ENCODE measurements at places on chromosomes 7 and 10.
A peak's percentile ranks its signal among the peaks of the same experiment; 100 is the strongest.

- DNase-seq: no peak
Measured at GRCh38 chr7:37942934-37943610, 22.6 kb downstream of the EPDR1 start.

- DNase-seq: no peak
Measured at GRCh38 chr10:63579371-63580014, 58.3 kb downstream of the REEP3 start.

DNA sequence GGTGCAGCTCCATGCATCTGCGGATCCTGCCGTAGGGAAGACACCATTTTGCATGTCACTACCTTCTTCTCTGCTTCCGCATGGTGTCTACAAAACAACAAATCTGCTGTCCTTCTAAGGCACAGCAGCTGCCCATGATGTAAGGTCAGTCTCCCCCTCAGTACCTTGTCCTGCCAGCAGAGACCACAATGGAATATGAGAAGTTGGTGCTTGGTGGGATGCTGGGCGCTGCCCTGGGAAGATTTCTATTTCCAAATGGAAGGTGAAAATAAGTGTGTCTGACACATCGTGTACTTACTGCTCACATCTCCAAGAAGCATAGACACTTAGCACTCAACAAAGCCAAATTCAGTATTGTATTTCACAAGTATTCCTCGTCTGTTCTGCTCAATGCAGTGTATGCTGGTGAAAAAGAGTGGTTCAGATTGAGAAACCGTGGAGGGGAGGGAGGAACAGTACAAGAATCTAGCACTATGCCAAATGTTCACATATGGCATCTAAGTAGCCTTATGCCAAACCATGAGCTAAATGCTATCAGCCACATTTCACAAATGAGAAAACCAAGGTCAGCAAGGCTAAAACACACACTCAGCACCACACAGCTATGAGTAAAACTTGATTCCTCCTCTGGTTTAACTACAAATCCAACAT, 95.0 kb downstream of the GRB10 start:
- no peak for DNase-seq

DNA sequence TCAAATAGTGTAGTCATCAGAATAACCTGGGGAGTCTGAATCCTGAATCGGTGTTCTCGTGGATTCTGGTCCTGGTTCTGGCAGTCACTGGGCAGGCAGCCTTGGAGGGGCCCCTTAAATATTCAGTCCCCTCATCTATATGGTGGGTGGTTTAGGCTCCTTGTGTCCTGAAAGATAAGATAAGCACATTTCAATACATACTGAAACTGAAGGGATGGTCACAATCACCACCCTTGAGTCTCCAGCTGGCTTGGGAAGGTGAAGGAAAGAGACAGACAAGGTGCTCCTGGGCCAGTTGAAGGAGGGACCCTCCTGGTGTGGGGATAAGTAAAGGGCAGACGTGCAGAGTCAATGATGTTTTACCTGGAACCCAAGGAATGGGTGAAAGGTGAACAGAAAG, 146.7 kb downstream of the CXCL12 start:
- no peak for DNase-seq

GRCh38 chr7:2172311-2173188, 60.2 kb downstream of the MAD1L1 start:
- DNase-seq: no peak

DNA sequence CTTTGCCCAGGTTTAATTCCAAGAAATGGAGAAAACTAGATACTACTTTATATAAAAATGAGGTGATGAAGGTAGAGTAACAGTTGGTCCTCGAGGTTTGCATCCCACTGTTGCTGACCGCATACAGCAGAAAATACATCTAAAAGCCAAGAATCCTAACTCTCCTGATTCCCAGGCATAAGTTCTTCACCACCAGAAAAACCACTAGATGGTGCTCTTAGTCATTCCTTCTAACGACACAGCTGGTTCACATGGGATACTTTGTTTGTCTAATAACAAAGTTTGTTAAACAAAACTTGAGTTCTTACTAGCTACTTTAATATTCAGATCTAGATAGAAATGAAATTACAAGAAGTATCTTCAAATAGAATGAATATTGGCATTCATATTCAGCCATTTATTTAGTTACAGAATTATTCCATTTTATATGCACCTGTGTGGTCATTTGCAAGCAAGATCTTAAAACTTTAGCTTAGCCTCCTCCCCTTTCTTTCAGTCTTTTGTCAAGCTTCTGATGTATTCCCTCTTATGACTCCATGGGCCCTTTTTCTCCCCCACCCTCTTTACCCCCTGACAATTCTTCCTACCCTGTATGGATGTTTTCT, 54.1 kb upstream of the CYP26C1 start:
- DNase-seq: no peak

GRCh38 chr10:6838118-6838517, 258.0 kb upstream of the PRKCQ start:
- DNase-seq: no peak

- no peak for DNase-seq
Measured at GRCh38 chr10:42997151-42997848, 79.6 kb upstream of the RET start.

DNA sequence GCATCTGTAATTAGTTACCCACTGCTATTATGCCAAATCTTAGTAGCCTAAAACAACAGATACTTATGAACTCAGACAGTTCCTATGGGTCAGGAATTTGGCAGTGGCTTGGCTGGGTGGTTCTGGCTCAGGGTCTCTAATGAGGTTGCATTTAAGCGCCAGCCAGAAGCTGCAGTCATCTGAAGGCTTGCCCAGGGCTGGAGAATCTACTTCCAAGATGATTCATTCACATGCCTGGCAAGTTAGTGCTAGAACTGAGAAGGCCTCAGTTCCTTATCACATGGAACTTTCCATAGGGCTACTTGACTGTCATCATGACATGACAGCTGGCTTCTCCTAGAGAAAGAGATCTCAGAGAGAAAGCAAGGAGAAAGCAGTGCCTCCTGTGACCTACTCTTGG, 121.3 kb downstream of the AVL9 start:
- DNase-seq: no peak

DNA sequence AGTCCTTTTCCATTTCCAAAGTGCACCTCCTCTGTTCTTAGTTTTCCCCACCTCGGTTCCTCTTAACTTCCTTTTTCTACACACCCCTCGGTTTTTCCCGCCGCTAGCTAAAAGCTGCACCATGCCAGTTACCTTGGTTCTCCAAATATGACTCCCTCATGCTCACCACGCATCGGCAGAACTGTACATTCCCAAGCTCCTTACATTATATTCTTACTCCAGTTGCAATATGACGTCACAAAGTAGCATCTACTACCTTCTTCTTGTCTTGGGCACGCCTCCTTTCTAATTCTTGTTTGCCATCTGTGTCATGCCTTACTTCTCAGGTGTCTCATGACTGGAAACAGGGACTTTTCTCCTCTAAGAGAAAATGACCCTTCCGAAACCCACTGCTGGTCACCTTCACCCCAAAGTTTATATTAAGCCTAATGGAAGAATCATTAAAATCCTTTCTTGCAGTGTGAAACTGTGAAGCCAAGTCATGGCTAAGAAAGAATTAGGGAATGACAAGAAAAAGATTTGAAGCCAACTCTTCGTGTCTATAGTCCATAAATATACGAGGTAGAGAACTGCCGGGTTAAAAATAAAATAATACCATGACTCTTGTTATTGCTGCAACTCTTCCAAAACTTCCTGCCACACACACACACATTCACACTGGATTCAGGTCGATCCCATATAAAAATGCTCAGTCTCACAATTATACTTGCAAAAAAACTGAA, 1.7 kb downstream of the ESYT2 start:
- DNase-seq: no peak

DNA sequence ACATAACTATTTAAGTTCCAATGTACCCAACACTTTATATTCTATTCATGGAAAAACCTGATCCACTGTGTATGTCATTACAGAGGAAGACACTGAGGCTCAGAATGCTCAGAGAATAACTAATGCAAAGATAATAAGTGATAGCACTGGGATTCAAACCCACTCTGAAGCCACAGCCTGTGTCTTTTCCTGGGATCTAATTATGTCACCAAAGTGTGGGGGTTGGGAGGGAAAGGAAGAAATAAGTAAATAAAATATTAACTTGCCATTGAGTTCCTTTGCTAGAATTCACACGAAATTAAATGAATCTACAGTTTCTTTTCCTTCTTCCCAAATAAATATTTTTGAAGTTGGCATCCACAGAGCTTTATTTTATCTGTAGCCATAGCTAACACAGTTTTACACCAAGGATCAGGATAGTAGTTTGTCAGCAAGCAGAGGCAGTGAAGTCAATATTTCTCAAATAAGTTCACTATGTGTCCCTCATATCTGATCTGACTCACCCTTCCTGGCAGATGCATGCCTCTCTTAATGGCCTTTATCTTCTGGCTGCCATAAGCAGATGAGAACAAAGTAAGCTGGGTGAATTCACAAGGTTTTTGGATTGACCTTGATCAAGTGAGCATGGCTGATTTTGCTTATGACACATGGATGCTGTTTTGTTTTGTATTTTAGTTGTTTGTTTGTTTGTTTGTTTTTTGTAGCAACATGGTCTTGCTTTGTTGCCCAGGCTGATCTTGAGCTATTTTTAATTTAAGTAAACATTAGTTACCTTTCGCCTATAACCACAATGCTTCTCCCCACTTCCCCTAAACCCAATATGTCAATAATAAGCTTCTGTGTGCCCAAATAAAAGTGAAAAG, 6.3 kb downstream of the RAPGEF5 start:
- no peak for DNase-seq

DNA sequence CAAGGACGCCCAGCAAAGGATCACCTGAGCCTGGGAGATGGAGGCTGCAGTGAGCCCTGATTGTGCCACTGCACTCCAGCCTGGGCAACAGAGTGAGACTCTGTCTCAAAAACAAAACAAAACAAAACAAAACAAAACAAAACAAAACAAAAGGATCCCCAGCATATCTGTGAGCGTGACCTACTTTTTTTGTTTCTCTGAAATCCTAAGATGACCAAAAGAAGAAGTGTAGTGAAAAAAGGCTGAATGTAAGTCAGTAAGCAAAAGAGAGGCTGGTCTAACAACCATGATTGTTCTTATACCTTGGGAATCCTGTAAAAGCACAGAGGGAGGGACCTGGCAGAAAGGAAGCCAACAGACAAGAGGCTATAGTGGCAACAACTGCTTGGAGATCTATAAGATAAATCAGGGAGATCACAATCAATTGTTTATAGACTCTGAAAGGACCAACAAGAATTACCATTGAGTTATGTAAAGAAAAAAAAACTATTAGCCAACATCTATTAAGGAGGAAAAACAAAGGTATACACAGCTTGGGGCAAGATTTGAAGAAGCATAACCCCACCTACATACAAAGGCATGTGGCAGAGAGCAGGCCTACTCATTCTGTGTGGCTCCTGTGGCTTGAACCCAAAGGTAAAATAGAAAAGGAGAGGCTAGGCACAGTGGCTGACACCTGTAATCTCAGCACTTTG, 255.2 kb upstream of the KLF14 start:
- no peak for DNase-seq

GRCh38 chr7:77903597-77903996, 105.0 kb downstream of the PHTF2 start:
- peak; percentile 1 for DNase-seq

DNA sequence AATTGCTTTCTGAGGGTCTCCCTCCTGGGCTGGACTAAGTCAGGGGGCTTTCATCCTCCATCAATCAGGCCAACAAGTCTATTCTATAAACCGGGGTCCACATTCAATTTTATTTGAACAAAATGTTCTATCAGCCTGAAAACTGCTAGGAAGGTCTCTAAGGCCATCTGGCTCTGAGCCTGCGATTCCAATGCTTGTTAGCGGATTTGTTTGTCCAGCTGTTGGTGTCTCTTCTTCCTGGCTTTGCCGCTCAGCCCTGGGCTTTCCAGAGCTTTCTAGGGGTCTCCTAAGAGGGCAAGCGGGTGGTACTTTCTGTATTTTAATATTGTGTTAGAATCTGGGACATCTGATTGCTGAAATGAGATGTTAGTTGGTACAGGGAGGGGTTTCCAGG, 136.7 kb downstream of the VIPR2 start:
- no peak for DNase-seq

DNA sequence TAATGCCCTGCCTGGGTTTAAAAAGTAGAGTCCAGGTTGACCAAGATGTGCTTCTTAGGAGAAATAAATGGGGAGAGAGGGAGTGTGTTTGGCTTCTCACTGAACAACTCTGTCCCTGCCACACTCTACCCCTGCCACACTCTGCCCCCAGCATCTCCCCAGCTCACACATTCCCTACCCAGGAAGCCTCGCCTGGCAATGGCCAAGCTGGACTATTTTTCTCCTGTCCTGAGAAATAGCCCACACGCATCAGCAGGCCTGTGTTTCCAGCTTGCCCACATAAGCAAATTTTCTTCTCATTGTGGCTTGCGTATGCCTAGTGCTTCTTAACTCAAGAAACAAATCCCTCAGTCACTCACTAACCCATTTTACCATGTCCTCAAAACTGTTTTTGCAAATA, 1.8 kb downstream of the LRRC18 start:
- no peak for DNase-seq

DNA sequence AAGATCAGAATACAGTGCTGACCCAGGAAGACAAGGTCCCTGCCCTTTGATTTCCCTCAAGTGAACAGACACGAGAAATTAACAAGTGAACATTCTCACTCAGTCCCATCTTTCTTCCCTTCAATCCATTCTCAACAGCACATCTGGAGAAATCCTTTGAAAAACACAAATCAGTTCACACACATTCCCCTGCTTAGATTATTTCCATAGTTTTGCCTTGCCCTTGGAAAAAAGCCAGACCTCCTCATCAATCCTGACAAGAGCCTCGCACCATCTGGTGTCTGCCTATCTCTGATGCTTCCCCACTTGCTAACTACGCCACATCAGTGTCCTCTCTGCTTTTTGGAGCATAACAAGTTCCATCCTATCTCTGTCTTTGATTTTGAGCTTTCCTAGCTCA, 94.4 kb upstream of the KIAA1217 start:
- no peak for DNase-seq

DNA sequence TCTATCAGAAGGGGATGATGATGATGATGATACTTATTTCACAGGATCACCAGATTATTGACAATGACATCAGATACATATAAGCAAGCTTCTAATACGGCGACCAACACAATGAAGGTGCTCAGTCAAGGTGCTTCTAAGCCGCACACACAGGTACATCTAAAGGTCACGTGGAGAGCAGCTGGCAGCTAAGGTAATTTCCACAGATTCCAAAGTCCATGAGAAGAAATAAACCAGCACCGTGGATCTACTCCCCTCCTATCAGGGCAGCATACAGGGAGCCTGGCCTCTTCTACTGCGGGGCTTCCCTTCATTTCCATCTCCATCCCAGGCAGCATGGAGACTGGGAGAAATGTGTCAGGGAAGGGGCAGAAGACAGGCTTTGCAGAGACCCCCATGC, 37.5 kb downstream of the DENND11 start:
- DNase-seq: no peak

DNA sequence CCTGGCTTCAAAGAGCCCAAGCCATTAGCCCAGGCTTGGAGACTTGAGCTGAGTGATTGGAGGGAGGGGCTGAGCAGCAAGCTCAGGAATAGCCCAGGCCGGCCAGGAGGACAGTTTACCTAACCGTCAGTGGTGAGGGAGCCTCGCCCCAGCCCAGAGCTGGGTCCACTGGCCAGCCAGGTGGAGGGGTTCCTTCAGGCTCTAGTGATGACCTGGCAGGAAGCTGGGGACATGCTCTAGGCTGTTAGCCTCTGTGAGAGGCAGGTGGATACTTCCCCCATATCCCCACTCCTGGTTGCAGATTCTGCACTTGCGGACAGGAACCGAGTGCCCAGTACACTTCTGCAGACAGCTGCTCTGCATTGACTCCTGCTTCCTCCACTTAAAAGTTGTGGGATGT, 61.2 kb upstream of the ANTXRL start:
- DNase-seq: no peak

- no peak for DNase-seq
Measured at GRCh38 chr7:7569615-7570014, 2.9 kb downstream of the MIOS start.

All from CD4-positive, alpha-beta T cell treated with Interleukin-6 at 100 ng/mL for 8 hours (primary cell).